Osteocyte (in vitro differentiated cells): ENCODE measurements at places on chromosomes 6 and 20. TPM values are rescaled to one million over a fixed set of nuclear protein-coding genes. Genes with fewer than 3 reads are reported as not detected.

Gene ELOVL4
- 4.8 and 6.0 TPM in 2 replicates for total RNA-seq

Gene OR2J3
- not detected in 2 replicates for total RNA-seq

Gene SLC13A3
- total RNA-seq = 1.8 and 2.1 TPM in 2 replicates

Gene RFX6
- total RNA-seq = not detected in 2 replicates

Gene C20orf202
- total RNA-seq = not detected in 2 replicates

Gene GJA10
- not detected in 2 replicates for total RNA-seq

Gene ARHGAP40
- total RNA-seq = not detected in 2 replicates

Gene SLC22A1
- 1.0 and 1.5 TPM in 2 replicates for total RNA-seq

GRCh38 chr20:32511358-32512046, 73.6 kb downstream of the NOL4L start:
- no peaks in the 10 kb centered on the region for H3K27me3 ChIP-seq
- no peak overlapping the region for H3K4me3 ChIP-seq
- peaks cover 10% of the 10 kb centered on the region for H3K36me3 ChIP-seq
- no peak for DNase-seq

DNA sequence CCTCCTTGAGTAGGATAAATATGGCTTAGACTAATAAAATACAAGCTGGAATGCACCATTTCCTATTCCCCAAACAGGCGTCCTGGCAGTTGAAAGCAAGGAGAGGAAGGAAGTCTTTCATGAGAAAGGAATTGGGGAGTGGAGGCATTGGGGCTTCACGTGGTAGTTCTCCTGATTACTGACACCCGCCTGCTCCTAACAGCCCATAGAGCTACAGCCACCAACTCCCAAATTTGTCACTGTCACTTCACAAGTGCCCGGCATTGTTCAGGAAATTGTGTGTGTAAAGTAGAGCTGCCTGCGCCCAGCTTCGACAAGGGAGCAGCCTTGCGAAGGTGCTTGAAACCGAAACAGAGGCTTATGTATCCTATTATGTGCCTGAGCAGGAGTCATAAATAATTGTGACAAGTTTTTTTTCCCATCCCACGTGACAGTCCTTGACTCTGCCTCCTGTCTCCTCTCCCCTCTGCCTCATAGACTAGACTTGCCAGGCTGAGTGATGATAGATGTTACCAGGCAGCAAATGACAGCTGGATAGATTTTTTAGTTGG, 301.7 kb upstream of the ZFP64 start:
- H3K4me3 ChIP-seq = no peak overlapping the region
- H3K4me1 ChIP-seq = peaks cover 3% of the 10 kb centered on the region
- H3K27me3 ChIP-seq = no peaks in the 10 kb centered on the region

DNA sequence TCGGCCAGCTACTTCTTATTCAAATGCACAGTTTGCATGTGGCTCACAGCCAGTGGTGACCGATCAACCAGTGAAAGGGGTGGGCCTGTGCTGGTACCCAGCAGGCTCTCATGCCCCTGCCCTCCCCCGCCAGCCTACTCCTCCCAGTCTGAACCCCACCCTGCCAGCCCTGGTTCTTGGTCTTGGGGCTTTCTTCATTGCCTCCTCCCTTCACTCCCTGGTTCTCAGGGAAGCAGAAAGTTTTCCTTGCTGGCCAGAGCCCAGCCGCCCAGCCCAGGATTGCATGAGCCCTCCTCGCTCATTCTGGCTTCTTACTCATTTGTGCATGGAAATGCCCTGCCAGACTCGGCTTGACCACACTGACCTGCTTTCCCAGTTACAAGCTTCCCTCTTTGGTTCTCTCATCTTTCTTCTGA, 40.8 kb downstream of the KCNK17 start:
- no peak overlapping the region for H3K27ac ChIP-seq
- H3K4me1 ChIP-seq = no peaks in the 10 kb centered on the region
- peaks cover 5% of the 10 kb centered on the region for H3K27me3 ChIP-seq
- no peak for DNase-seq
- no peak overlapping the region for H3K4me3 ChIP-seq
- H3K36me3 ChIP-seq = no peaks in the 10 kb centered on the region

DNA sequence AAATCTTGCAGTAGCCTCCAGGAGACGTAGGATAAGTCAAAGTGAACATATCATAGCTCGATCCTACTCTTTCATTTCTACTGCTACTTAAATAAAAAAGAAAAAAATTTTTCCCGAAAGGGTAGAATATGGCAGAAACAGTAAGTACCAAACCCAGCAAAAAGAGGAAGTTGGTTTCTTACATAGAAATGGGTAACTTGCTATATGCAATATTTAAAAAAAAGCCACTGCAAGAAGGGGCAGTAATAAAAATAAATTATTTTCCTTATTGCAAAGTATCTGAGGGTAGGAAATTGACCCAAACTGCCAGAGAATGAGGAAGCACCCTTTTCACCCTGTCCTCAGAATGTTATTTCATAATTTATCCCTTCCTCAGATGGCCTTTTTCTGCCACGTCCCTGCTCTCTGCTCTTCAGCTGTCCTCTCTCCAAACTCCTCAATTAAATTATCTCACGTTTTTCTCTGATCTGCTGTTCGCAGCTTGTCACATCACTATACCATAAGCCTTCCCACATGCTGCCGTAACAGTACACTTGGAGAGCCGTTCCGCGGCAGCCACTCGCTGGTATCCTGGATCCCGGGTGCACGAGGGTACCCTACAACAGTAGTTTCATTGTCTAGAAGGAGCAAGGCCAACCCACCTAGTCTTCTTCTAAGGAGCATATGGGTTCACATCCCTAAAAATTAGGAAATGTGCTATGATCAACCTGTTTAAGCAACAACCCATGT, 149.6 kb downstream of the BACH2 start:
- H3K27ac ChIP-seq = no peak overlapping the region
- H3K27me3 ChIP-seq = peaks cover 36% of the 10 kb centered on the region
- no peaks in the 10 kb centered on the region for H3K36me3 ChIP-seq
- no peak for DNase-seq
- H3K4me3 ChIP-seq = no peak overlapping the region

- H3K27me3 ChIP-seq = no peaks in the 10 kb centered on the region
- no peak for DNase-seq
- H3K36me3 ChIP-seq = peaks cover 29% of the 10 kb centered on the region
- no peak overlapping the region for H3K27ac ChIP-seq
- H3K4me3 ChIP-seq = no peak overlapping the region
Measured at GRCh38 chr6:108862479-108863191, 14.4 kb downstream of the ARMC2 start.

GRCh38 chr6:39044181-39044580, 4.4 kb upstream of the GLP1R start:
- H3K36me3 ChIP-seq = no peaks in the 10 kb centered on the region
- DNase-seq = no peak
- H3K27me3 ChIP-seq = peaks cover 29% of the 10 kb centered on the region
- H3K4me1 ChIP-seq = no peaks in the 10 kb centered on the region
- H3K27ac ChIP-seq = no peak overlapping the region

DNA sequence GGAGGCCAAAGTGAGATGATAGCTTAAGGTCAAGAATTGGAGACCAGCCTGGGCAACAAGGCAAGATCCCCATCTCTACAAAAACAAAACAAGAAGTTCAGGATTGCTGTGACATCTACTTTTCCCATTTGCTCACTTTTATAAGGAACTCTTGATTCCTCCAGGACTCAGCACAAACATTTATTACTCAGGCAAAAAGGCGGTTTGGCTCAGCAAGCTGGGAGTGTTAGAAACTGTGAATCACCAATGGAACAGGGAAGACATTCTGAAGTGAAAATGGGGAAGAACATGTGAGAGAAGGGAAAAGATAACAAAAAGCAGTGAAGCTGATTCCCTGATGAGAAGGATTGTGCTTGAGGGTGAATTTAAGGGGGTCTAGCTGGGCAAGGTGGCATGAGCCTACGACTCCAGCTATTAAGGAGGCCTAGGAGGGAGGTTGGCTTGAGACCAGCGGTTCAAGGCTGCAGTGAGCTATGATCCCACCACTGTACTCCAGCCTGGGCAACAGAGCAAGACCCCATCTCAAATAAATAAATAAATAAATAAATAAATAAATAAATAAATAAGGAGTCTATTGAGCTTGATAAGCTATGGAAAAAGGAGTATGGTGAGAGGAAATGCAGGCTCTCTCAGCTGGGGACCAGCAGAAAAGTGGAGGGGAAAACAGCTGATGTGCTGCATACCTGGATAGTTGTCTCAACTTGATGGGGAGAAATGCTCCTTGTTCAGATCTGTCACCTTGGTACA, 65.4 kb upstream of the HDDC2 start:
- H3K4me1 ChIP-seq = peaks cover 58% of the 10 kb centered on the region
- H3K36me3 ChIP-seq = no peaks in the 10 kb centered on the region
- no peaks in the 10 kb centered on the region for H3K27me3 ChIP-seq

- no peaks in the 10 kb centered on the region for H3K36me3 ChIP-seq
- H3K27me3 ChIP-seq = no peaks in the 10 kb centered on the region
- H3K4me3 ChIP-seq = no peak overlapping the region
- DNase-seq = peak; percentile 80
- peaks cover 29% of the 10 kb centered on the region for H3K4me1 ChIP-seq
Measured at GRCh38 chr20:53608071-53608455, 14.4 kb upstream of the ZNF217 start.

GRCh38 chr20:19547547-19547946, 210.5 kb upstream of the RIN2 start:
- H3K27ac ChIP-seq = no peak overlapping the region
- no peaks in the 10 kb centered on the region for H3K36me3 ChIP-seq
- no peaks in the 10 kb centered on the region for H3K27me3 ChIP-seq
- no peak for DNase-seq
- H3K4me1 ChIP-seq = no peaks in the 10 kb centered on the region

DNA sequence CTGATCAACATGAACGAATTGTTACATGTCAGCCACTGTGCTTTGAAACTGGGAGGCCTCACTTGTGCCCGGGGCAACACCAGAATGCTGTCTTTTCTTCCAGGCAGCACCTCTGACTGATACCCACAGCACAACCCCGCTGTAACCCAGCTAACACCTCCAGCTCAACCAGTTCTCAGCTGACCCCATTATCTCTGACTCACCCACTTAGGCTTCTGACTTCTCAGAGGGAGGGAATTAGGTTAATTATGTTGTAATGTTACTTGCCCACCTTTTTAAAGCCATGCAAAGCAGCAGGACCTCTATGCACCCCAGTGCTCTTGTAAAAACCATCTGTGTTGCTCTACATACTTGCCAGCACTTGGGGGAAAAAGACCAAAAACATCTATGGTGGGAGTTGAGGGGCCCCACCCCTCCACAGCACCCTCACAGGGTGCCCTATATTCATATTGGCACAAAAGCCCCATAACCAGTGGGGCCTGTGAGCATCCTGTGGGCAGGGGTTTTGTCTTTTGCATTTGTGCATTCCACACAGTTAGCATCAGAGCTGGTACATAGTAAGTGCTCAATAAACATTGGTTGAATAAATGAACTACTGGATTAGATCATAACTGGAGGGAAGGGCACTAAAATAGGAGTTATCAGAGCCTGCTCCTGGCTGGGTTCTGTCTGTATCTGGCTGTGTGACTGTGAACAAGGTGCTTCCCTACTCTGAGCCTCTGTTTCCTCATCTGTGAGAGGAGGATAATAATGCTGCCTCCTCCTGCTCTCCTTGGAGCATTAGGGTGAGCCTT, 22.3 kb downstream of the BNIP5 start:
- H3K4me1 ChIP-seq = no peaks in the 10 kb centered on the region
- no peak overlapping the region for H3K4me3 ChIP-seq
- DNase-seq = no peak
- H3K36me3 ChIP-seq = no peaks in the 10 kb centered on the region
- no peak overlapping the region for H3K27ac ChIP-seq

GRCh38 chr6:7960141-7960540, 49.6 kb upstream of the TXNDC5 start:
- H3K4me1 ChIP-seq = no peaks in the 10 kb centered on the region
- H3K27me3 ChIP-seq = no peaks in the 10 kb centered on the region
- no peak overlapping the region for H3K27ac ChIP-seq
- H3K4me3 ChIP-seq = no peak overlapping the region
- DNase-seq = no peak
- no peaks in the 10 kb centered on the region for H3K36me3 ChIP-seq

DNA sequence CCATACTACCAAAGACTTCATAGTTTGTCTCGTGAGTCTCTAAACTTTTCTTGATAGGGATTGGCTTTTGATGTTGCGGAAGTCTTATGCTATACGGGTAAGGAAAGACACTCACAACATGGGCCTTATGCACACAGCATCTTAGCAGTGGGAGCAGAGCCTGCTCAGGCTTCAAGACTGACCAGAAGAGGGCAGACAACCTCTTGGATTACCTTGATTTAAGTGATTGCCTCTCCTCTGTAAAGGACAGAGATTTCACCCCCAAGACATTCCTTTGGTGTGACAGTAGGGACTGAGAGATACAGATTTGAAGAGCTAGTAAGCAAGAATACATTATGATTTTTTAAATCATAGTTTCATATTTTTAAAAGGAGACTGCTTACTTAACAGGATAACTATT, 71.0 kb upstream of the SAMD3 start:
- H3K36me3 ChIP-seq = peaks cover 3% of the 10 kb centered on the region
- DNase-seq = no peak
- no peak overlapping the region for H3K27ac ChIP-seq

GRCh38 chr6:107418118-107418517, 41.2 kb downstream of the PDSS2 start:
- no peak overlapping the region for H3K27ac ChIP-seq
- H3K27me3 ChIP-seq = no peaks in the 10 kb centered on the region
- DNase-seq = no peak
- no peaks in the 10 kb centered on the region for H3K36me3 ChIP-seq
- no peak overlapping the region for H3K4me3 ChIP-seq
- H3K4me1 ChIP-seq = no peaks in the 10 kb centered on the region

GRCh38 chr6:75076009-75076408, 129.8 kb downstream of the COL12A1 start:
- no peak overlapping the region for H3K27ac ChIP-seq
- peaks cover 48% of the 10 kb centered on the region for H3K36me3 ChIP-seq
- no peaks in the 10 kb centered on the region for H3K27me3 ChIP-seq
- peaks cover 38% of the 10 kb centered on the region for H3K4me1 ChIP-seq
- no peak for DNase-seq

DNA sequence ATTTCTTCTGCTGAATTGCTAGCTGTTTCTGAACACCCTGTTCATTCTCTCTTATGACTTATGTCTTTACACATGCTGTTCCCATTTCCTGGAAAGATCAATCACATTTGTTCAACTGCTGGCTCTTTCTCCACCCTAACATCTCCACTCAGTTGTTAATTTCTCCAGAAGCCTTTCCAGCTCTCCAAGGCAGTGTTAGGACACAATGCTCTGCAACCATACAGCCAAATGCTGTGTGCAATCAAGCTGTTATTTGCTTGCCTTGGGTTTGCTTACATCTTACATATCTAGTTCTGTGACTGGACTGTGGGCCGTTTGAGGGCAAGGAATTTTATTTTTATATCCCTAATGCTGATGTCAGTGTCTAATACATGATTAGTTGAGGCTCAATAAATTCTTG, 24.2 kb upstream of the CITED2 start:
- H3K4me3 ChIP-seq = no peak overlapping the region
- H3K36me3 ChIP-seq = no peaks in the 10 kb centered on the region
- no peak for DNase-seq
- no peaks in the 10 kb centered on the region for H3K27me3 ChIP-seq
- H3K27ac ChIP-seq = no peak overlapping the region
